ENCODE measurements at places on chromosomes 7 and 10.

- DNase-seq = no peak
Observed at GRCh38 chr7:101586078-101586905, 42.8 kb downstream of the MYL10 start.

- DNase-seq = no peak
Observed at GRCh38 chr10:47337310-47337709, 10.9 kb upstream of the RBP3 start.

- DNase-seq = no peak
Observed at GRCh38 chr10:88852327-88852726, 683 bp upstream of the ANKRD22 start.

DNA sequence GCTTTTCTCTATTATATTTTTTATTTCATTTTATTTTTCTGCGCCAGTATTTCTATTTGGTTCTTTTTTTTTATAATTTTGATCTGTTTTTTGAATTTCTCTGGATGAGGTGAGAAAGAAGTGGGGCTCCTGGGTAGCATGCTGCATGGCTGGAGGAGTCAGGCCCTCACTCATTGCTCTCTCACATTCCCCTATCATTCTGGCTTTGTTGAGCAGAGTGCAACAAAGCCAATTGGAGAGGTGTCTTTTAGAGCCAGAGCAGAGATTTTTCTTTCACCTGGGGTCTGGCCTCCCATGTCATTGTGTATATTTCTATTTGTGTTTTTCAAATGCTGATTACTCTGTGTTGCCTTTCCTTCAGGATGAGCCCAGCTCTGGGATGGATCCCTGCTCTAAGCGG lies 330.0 kb upstream of the CDC14C start:
- no peak for DNase-seq

DNA sequence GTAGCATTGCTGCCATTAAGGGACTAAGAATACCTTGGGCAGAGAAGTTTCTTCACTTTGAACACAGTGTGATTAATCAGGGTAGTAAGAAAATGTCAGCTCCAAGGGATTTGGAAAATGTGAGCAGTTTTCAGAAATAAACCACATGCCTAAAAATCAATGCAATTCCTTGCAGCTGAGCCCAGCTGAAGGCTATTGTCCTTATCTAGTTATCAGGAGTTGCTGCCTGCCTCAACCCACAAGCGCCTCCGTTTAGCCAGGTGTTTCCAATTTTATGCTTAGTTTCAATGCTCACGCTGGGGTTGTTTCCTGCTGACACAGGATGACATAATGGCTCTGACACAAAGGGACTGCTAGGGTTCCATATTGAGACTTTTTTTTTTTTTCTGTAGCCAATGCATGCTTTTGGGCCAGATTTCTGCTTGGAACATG lies 132.3 kb upstream of the ANK3 start:
- DNase-seq = no peak

- DNase-seq = no peak
Observed at GRCh38 chr7:22920672-22921071, 93.3 kb downstream of the HYCC1 start.

DNA sequence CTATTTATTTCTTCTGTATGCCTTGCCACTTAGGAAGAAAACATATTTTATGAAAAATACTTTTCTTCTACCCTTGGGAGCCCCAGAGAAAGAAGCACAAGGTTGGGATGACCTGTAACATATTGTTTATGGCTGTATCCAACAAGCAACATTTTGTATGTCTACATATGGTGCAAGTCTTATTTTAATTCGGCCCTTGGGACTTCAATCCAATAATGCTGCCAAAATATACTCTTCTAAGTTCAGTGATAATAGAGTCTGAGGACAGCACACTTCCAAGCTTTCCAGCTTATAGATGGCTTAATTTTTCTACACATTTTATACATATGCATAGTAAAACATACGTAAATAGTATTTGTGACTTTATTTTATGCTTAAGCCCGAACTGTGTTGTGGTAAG lies 318.5 kb upstream of the SEMA3A start:
- DNase-seq = no peak

GRCh38 chr10:110156046-110156445 lies 51.4 kb upstream of the MXI1 start:
- no peak for DNase-seq

DNA sequence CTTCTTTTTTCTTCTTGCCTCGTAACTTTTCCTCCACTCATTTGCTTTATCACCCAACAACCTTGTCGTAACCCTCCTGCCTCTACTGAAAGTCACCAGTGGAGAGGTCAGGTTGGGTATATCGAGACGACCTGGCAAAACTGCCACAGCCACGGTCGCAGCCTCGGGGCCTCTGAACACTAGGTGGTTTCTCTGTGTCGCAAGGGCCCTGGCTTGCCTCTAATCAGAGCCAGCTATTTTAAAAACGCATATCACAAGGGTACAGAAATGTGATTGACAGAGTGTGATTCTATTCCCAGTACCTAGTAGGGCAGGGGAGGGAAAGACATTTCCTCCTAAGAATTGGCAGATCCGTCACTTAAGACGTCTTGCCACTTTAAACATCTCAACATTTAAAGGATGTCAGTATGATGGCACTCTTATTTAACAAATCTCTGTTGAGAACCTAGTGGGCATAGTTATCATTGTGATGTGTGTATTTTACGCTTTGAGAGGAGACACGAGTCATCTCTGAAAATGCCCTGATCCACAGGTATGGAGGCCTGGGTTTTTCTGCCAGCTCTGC lies 197.5 kb downstream of the ARHGAP21 start:
- no peak for DNase-seq

DNA sequence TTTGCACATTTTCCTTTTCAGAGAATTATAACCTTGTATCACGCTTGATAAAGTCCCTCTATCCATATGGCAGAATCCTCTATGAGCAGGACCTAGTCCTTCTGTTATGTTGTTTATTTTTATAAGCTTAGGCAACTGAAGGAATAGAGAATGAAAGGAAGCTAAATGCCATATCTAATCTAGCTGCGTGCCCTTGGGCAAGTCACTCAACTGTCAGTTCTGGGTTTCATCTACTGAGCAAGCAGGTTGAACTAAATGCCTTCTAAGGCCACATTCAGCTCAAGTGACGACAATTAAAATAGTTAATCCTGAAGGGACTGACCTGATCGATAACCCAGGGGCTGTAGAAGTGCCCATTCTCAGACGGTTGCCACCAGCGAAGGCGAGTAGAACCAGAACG lies 93.9 kb upstream of the SLC26A5 start:
- no peak for DNase-seq

- no peak for DNase-seq
Observed at GRCh38 chr7:41130561-41131236, 572.2 kb downstream of the INHBA start.

- no peak for DNase-seq
Observed at GRCh38 chr7:106358103-106358663, 73.4 kb upstream of the NAMPT start.

DNA sequence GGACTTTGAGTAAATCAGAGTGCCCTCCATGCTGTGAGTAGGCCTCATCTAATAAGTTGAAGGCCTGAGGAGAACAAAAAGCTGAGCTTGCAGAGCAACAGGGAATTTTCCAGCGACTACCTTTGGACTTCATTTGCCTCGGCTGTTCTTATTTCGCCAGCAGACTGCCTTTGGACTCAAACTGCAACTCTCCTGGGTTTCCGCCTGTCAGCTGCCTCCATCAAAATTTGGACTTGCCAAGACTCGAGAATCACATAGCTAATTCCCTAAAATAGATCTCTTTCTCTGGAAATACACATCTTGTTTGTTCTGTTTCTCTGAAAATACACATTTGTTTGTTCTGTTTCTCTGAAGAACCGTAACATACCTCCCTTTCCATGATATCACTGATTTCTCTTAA lies 93.8 kb downstream of the ITGB8 start:
- DNase-seq = no peak

DNA sequence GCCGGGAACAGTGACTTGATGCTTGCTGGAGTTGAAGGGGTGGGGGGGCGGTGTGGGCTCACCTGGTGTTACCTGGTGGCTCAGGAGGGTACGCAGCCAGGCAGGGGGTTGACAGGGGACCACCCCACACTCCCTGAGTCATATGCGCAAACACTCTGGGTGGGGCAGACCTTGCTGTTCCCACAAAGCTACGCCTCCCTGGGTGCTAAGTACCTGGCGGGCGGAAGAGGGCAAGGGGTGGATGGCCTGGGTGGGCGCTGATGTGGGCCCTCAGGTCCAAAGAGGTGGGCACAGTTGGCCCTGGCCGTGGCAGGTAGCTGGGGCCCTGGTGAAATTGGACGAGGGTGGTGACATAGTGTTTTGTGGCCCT lies 13.9 kb downstream of the STX1A start:
- no peak for DNase-seq

DNA sequence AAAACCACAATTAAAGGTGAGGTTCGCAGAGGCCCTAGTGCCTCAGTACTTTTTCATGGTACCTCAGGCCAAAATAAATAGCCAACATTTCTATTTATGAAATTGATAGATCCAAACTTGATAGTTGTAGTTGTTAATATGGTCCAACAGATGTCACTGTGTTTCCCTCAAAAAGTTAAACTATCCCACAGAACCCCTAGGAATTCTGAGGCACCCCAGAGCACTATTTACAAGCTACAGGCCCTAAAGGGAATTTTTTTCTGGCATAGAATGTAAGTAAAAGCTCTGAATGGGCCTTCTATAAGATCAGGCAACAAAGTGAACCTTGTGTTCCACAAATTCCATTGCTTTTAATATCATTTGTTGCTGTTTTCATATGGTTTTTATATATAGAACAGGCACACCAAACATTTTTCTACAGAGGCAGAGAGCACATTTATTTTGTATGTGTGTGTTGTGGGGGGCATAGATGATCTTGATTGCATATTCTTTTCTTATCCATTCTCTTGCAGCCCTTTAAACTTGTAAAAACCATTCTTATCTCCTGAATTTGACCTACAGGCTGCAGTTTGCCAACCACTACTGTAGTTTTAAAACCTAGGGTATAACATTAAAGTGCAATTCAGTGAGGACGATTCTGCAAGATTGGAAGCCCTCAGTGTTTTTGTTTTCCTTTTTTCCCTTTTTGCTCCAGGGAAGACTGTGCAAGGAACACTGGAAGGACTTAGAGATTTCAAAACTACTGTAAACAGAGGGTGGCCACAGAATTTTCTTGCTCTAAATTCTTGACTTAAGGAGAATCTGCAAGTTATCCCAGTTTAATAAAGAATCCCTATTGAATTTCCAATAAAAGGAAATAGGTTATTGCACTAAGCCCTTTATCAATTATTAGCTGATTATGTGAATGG lies 3.5 kb upstream of the ARL4A start:
- DNase-seq = no peak

- no peak for DNase-seq
Observed at GRCh38 chr7:105810556-105810955, 65.8 kb downstream of the ATXN7L1 start.

GRCh38 chr10:123154711-123155505 lies 706 bp downstream of the BUB3 start:
- no peak for DNase-seq

DNA sequence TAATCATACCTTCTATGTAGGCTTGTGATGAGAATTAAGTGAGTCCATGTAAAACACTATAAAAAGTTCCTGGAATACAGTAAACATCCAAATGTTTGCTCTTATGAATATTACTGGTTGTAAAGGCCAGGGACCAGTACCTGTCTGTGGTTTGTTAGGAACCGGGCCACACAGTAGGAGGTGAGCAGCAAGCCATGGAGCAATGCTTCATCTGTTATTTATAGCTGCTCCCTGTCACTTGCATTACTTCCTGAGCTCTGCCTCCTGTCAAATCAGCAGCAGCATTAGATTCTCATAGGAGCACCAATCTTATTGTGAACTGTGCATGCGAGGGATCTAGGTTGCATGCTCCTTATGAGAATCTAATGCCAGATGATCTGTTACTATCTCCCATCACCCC lies 662.0 kb upstream of the ANKRD30A start:
- no peak for DNase-seq

- no peak for DNase-seq
Observed at GRCh38 chr7:108093851-108094331, 36.3 kb downstream of the LAMB4 start.

GRCh38 chr10:70838270-70838805 lies 22.6 kb downstream of the SGPL1 start:
- DNase-seq = no peak

DNA sequence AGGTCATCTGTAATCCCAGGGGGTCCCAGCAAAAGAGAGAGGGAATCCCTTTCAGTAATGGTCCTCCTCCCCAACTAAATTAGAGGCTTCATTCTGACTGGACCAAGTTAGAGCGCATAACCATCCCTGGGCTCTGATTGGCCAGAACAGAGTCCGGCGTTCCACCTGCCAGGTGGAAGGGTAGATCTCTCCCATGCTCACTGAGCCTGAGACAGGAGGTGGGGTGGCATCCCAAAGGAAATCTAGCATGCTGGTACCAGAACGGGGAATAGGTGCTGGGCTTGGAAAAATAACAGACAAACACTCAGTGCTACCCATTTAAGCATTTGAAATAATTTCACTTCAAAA lies 21.0 kb upstream of the TSPAN33 start:
- no peak for DNase-seq

- no peak for DNase-seq
Observed at GRCh38 chr10:48598936-48599829, 5.7 kb downstream of the ARHGAP22 start.

DNA sequence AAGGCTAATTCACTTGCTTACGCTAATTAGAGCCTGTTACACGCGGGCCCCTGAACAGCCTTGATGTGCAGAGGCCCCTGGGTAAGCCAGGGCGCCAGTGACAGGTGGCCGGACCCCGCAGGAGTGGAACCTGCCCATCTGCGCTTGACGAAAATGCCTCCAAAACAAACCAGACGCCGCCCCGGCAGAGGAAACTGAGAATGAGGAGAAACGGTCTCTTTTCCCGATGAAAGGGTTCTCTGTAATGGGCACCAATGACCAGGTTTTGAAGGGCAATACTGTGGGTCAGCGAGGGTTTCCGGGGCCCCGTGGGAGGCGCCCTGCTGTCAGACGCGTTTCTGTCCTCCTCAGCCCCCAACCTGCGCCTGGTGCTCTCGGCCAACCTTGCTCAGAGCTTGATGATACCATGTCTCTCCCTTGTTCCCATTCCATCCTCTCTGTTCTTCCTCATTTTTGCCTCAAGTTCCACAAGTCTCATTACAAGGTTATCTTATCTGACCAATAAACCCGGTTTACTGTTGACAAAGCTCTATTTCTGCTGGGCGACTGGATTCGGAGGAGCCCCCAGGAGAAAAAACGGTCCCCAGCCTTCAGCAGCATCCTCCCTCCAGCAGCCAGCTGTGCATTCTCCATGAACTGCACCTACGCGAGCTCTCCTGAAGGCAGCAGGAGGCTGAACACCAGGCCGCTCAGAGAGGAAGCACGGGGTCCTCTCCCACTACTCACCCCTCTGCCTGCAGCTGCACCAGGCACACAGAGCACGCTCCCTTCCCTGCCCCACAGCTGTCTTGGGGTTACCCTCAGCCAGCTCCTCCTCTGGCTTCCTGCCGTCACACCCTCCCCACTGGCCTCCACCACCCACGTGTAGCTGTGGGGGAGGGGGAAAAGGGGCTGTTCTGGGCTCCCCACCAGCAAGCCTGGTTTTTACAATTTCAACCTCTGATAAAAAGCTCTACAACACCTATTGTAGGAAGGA lies 202.0 kb downstream of the MAD1L1 start:
- DNase-seq = no peak

GRCh38 chr7:105353752-105354328 lies 34.9 kb downstream of the SRPK2 start:
- DNase-seq = no peak
